Activated T-cell treated with anti-CD3 and anti-CD28 coated beads, Interleukin-2, amount 50 U/mL, for 1 hour (primary cell): ENCODE measurements at places on chromosomes 13 and 19.
A peak's percentile ranks its signal among the peaks of the same experiment; 100 is the strongest.

DNA sequence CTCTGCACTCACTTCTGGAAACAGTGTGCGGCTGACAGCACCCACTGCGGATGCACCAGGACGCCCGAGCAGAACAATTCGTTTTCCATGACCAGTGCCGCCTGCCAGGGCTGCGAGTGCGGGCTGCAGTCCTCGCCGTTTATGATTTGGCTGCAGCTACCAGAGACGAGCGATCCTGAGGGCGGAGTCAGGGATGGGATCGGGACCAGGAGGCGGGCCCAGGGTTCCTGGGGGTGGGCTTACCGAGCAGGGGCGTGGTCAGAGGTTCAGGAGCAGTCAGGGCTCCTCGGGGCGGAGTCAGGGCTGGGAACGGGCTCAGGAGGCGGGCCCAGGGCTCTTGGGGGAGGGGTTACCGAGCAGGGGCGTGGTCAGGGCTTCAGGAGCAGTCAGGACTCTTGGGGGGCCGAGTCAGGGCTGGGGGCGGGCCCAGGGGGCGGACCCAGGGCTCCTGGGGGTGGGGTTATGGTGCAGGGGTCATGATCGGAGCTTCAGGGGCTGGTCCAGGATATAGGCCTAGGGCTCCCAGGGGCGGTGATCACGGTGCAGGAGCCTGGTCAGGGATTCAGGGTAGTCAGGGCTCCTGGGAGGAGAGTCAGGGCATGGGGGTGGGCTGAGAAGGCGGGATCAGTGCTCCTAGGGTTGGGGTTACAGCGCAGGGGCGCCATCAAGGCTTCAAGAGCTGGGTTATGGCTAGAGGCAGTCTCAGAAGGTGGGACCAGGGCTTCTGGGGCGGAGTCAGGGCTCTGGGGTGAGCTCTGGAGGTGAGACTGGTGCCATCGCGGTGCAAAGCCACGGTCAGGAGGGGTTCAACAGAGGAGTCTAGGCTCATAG lies 1.7 kb downstream of the KLK4 start:
- DNase-seq = peak; percentile 22

- peak; percentile 83 for DNase-seq
Measured at GRCh38 chr19:10505583-10506229, 2.5 kb upstream of the KEAP1 start.

DNA sequence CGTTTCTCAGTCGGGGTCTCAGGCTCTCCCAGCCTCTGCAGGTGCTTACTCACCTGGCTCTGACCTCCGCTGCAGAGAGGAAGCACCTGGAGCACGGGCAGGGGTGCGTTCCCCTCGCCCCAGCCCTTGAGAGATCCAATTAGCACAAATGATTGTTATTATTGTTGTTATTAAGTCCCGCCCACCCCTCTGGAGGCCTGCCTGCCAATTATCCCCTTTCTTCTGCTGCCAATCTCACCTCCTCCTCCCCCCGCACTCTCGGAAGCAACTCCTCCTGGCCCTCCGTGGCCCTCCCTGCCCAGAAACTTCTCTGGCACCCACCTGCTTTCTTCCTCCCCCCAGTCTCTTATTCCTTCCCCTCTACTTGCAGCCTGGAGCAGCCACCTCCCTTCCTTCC lies 8.8 kb downstream of the ZNF787 start:
- DNase-seq = no peak

DNA sequence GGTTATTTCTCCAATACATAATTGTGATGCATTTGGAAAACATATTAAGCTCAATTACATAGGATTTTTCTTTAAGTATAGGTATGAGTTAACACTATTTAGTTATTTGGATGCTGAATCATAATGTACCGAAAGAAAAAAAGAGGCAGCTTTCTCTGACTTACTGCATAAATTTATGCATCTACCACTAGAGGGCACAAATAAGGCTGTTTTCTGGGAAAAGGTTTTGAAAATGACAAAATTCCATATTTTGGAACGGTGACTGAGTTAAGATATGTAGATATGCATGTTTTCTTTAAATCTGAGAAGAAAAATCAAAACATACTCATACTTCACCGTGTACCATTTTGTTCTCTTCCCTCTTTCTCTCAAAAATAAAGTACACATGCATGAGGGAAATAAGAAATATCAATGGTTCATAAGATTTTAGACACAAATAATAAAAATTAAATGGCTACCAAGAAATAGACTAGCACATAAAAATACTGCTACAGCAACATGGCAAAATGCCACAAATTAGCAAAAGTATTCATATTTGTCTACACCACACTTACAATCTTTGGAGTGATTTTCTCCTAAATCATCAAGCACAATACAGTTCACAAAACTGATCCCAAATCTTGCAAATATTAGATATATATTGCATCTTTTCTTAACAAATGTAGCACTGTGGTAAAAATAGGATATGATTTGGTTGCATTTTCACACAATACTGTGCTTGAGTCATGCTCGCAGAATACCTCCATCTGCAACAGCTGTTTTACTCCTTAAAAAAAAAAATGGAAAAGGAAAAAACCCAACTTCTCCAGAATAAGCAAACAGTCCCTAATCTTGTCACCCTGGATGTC lies 260.0 kb downstream of the FGF14 start:
- DNase-seq = no peak

DNA sequence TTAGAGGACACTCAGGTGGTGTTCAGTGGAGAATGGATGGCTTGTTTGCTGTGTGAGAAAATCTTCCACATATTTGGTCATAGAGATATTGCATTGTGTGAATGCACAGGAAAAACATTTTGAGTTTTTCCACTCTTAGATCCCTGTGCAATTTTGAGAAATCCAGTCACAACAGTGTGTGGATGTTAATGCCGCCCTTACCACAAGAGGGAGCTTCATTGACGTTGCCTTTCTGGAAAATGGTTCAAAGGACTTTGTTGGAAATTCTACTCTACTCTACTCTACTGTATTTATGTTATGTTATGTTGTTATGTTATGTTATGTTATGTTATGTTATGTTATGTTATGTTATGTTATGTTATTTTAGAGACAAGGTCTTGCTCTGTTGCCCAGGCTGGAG lies 13.4 kb downstream of the ZNF20 start:
- DNase-seq = no peak

GRCh38 chr19:49421039-49421877 lies 2.0 kb downstream of the PTH2 start:
- peak; percentile 45 for DNase-seq

DNA sequence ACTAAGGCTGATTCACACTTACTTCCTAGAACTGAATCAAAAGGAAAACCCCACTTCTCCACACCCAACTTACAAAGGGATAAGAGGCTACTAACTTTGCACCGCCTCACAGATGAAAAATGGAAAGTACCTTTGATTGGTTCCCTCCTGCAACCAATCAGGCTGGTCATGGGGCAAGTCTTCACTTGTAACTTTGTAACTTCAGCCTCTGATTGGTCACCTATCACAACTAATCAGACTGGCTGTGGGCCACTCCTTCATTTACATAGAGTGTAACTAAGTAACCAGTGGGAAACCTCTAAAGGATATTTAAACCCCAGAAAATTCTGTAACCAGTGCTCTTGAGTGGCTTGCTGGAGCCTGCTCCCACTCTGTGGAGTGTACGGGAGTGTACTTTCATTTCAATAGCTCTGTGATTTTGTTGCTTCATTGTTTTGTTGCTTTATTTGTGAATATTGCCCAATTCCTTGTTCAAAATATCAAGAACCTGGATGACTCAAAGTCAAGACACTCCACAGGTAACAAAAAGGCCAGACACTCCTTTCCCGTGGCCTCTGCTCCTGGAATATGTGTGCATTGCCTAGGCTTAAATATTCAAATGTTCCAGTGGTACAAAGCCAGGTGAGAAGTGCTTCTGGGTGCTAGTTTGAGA lies 50.5 kb downstream of the RFC3 start:
- no peak for DNase-seq

DNA sequence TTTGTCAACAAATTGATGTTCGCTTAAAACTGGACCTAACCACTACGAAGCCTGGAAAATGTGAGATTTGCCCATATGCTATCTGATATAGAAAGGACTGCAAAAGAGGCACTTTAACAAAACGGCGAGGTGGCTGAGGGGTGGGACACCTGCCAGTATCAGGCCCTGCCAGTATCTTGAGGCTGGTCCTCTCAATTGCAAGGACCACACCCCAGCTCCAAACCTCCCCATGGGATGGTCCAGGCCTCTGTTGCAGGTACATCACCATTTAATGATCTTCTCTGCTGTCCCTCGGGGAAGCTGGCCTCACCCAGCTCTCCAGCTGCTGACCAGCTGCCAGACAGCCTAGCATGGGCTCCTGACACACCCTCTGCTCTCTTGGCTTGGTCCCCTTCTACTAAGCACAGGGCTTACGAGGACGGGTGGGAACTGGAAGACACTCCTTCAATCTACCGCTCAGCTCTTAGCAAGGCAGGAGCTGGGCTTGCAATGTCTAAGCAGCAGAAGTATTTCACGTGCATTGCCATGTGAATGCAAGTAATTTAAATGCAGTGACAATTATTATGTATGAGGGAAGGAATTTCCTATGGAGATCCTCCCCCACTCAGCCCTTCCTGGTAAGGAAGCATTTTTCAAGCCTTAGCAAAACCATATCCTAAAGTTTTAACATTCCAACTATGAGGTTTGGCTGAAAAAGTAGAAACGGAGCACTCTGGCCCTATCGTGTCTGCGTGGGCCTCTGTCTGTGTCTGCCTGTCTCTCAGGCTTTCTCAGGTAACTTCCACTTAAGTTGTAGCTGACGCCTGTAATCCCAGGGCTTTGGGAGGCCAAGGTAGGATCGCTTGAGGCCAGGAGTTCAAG lies 63.9 kb downstream of the LATS2 start:
- DNase-seq = no peak

GRCh38 chr13:29702912-29703351 lies 107.4 kb upstream of the SLC7A1 start:
- DNase-seq = no peak

DNA sequence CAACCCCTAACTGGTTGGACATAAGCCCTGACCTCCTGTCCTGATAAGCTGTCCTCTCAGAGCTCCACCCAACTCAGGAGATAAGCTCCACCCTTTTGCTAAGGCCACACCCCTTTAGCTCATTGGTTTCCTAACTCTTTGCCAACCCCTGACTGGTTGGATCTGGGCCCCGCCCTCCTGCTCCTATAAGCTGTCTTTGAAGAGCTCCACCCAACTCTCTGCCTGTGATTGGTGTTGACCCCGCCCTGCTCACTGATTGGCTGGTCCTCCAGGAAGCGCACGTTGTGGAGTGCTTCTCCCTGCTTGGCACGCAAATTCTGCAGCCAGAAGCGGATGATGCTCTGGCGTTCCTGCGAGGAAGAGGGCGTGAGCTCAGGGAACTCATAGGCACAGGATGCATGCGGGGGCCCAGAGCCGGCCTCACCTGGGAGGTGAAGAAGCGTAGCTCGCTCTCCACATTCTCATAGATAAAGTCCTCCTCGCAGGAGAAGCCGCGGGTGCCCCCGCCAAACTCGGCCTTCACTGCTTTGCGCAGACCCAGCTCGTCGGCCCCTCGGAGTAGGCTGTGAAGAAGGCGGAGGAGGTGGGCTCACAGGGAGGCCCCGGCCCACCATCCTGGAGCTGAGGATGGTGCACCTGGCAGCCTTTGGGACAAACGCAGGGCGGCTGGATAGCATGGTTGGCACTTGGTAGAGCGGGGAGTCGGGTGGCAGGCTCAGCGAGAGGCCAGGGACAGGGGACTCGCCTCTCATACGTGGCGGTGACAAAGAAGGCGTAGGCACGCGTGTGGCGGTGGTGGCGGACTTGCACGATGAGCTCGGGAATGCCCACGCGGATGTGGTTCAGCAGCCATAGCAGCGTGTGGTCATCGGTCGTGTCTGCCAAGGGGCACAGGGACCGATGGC lies 1.7 kb downstream of the ANO8 start:
- no peak for DNase-seq

DNA sequence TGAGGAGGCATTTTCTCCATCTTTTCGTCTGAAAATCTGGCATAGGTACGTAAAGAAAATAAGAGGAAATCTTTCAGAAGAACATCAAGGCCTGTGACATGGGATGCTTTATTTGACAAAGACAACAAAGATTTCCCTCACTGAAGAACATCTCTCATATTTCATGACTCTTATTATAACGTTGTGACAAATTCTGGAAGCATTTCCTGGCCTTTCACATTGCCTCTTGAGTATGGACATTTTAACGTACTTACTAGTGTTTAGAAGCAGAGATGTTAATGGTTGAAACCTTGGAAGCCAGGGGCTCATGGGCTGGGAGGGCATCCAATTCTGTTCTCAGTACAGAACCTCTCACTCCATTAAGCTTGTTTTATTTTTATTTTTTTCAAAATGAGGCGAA lies 210.8 kb downstream of the DCT start:
- DNase-seq = no peak

GRCh38 chr19:6021878-6022569 lies 44.1 kb upstream of the RANBP3 start:
- peak; percentile 72 for DNase-seq

- no peak for DNase-seq
Measured at GRCh38 chr13:64869539-64869938, 2360.6 kb downstream of the PCDH9 start.

GRCh38 chr19:19966862-19967261 lies 66.1 kb downstream of the ZNF93 start:
- no peak for DNase-seq

DNA sequence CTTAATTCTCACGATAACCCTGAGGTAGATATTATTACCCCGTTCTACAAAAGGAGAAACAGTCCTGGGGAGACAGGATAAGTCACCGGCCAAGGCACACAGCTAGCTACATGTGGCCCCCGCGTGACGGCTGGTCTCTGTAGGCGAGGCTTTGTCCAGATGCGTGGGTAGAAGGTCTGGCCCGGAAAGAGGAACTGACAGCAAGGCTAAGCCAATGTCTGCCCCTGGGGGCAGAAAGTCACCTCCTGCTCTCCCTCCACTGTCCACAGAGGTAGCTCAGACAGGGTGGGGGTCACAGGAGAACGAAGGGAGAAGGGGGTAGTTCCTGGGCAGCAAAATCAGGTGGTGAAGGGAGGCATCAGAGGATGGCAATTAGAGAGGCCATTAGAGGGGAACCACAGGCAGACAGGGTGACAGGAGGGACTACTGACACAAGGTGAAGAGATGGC lies 1.8 kb downstream of the APOC4 start:
- DNase-seq = no peak

DNA sequence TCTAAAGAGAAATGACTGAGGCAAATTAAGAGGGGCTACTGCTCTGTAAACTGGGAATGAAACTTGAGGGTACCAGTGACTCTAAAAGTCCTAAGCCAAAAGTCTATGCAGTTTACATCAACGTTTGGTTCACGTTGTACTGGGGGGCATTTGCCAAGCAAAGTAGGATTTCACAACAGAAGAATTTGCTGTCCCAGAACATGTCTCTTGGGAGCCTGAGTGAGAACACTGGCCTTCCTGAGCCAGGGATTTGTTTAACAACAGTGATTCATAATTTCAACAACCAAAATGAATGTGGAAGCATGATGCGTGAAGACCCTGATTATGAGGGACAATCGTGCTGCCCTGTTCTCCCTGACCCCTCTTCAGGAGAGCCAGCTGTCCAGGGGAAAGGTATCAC lies 178.0 kb downstream of the OXGR1 start:
- DNase-seq = no peak

GRCh38 chr19:32580353-32580900 lies 563 bp upstream of the PDCD5 start:
- no peak for DNase-seq

- DNase-seq = no peak
Measured at GRCh38 chr13:107367258-107367657, 799.3 kb upstream of the ARGLU1 start.
